T follicular helper cell (primary cell): ENCODE measurements at places on chromosomes 7 and 10.

DNA sequence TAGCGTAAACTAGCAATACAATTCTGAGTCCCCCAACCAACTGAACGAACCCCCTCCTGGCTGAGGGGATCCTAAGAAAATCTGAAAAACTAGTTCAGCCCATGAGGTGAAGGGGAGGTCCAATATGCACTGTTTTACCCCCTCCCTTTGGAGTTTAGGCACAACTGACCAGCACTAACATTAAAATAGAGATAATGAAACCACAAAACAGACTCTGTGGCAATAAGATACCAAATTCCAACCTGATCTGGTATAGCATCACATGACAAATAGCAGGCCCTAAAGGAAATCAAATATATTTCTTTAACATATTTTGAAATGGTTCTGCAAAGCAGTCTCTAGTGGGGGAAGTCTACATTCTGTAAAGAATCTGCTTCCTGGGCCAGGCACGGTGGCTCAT, 522.5 kb downstream of the TYW1 start:
- no peak for DNase-seq

DNA sequence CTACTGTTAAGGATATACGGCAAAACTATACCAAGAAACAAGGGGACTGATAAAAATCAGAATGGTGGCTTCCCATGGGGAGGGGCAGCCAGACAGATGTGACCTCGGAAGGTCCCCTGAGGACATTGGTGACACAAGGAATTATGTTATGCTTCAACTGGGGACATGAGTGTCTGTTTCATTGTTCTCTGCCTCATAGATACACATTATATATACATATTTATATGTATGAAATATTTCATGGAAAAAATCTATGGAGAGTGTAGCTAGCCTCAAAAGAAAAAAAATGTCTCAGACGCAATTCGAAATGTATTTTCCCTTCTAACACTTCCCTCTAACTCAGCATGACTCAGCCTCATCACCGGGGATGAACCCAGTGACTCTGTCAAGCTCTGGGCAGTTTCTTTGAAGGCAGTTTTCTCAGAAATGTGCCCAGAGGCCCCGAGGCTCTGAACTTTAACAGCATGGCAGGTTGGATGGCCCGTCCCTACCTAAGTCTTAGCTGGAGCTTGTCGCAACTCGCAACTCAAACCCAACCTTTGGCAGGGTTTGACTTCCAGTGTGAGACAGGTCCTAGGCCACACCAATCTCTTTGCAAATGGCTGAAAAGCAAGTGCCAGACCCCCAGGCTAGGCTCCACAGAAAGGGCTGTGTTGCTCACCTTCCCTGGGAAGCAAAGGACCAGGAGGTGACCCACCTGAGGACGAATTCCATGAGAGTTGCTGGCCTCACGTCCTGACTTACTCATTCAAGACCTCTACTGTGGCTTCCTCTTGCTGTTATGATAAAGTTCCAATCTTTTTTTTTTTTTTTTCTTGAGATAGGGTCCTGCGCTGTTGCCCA, 86.9 kb downstream of the CARD11 start:
- DNase-seq = no peak

DNA sequence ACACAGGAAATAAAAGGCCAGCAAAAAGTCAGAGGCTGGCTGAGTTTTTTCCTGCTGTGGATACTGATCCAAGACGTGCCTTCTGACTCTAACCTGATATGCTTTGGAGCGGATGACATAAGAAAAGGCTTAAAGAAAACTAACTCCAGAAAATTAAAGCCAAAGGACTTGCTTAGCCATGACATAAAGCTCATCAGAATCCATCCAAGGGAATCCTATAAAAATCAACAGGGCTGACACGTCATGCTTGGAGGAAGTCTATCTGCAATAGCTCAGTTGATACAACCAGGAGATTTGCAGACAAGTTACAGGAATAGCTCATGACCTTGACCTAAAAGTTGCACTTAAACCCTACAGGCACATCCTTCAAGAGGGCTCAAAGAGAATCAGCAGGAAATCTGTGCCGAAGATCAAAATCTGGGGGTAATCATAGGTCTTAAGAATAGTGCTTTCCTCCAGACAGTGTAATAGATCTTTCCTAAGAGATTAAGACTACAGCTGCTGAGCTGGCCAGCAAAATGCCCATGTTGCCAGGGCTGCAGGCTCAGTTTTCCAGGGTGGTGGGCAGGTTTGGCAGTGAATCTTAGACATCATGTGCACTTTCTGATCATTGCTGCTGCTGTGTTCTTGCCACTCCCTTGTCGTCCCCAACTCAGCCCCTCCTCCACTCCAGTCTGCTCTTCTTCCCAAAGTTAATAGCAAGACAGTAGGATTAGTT, 111.5 kb upstream of the SVIL start:
- DNase-seq = no peak

DNA sequence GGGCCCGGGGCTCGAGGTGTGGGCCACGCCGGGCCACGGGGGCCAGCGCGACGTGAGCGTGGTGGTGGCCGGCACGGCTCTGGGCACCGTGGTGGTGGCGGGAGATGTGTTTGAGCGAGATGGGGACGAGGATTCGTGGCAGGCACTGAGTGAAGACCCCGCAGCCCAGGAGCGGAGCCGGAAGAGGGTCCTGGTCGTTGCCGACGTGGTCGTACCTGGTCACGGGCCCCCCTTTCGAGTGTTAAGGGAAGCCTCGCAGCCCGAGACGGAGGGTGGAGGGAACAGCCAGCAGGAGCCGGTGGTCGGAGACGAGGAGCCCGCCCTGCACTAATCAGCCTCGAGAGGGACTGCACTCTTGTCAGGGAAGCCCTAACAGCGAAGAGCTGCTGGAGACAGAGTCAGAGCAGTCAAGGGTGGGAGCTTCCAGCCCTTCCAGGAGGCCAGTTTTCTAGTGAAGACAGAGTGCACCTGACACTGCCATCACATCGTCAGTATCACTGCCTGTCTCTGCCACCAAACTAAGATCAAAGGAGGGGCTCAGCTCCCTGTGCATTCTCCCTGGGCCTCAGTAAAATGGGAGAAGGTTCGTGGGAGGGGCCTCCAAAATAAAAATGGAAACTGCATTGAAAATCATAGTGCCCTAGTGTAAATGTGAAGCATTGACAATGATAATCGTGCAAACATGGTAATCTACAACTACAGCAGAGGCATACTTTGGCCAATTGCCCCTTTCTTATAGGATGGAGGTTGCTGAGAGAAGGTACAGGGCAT, 1.3 kb downstream of the MBLAC1 start:
- no peak for DNase-seq

DNA sequence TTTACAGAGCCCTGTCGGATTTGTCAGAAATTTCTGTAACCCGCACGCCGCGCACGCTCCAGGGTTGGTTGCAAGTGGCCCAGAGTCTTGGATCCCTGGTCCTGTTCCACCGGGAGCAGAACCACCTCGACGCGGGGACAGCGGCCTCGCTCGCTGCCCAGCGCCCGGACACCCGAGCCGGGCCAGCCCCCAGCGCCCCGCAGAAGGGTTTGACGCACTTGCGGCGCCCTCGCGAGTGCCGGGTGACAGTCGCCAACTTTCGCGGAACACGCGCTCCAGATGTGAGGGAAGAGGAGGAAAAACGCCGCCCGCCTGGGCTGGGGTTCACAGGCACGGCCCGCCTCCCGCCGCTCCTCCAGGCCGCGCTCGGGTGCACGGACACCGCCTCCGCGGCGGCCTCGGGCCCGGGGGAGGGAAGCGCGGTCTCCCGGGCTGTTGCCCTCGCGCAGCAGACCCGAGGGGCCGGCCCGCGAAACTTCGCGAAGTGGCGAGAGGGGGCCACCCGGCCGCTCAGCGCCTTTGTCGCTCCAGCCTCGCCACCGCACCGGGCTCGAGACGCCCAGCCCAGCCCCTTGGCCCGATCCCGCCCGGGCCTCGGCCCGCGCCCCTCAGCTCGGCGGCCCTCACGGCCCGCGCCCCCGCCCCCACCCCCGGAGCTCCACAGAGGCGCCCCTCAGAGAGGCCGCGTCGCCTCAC, 514 bp downstream of the RNF216 start:
- DNase-seq = peak; percentile 8
